ENCODE measurements at places on chromosomes 16 and 17.
A peak's percentile ranks its signal among the peaks of the same experiment; 100 is the strongest.

DNA sequence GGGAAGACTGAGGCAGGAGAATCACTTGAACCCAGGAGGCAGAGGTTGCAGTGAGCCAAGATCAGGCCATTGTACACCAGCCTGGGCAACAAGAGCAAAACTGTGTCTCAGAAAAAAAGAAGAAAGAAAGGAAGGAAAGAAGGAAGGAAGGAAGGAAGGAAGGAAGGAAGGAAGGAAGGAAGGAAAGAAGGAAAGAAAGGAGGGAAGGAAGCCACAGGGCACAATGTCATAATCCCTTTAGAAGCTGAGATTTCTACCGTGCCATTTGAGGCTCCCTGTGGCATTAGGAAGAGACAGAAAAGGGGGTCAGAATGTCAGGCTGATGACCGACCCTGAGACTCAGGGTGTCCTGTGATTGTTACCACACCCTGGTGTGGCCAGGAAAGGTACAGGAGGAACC lies 6.6 kb downstream of the GNGT2 start:
- DNase-seq: no peak

- no peak for DNase-seq
Observed at GRCh38 chr16:8885674-8886592, 3.8 kb downstream of the LITAFD start.

DNA sequence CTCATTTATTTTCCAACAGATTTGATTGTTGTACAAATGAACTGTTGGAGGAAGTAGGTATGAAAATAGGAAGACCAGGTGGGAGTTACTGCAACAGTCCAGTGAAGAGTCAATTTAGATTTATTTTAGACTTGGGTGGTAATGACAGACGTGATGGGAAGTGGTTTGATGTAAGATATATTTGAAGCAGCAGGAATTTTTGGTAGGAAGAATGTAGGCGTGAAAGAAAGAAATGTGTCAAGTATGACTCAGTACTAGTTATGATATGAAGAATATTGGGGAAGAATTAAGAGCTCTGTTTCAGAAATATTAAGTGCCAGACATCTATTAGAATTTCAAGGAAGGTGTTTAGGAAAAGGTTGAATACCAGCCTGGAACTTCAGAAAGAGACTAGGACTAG lies 247.9 kb upstream of the AXIN2 start:
- no peak for DNase-seq

- DNase-seq: no peak
Observed at GRCh38 chr16:31409433-31409832, 16.3 kb downstream of the ITGAD start.

DNA sequence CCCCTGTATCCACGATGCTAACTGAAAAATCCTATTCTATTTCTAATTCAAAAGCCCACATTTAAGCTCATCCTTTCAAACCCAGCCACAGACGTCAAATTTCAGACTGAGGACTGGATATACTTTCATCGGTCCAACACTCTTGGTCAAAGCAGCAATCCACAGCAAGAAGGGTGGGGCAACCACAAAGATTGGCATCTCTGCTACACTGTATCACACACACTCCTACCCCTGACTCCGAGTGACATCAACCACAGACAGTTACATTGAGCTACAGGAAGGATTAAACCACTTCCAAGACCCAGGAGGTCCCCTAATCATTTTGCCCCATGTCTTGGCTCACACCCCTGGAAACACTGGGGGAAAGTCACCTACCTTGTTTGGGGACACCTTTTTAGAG lies 61.3 kb downstream of the GRIN2A start:
- no peak for DNase-seq

DNA sequence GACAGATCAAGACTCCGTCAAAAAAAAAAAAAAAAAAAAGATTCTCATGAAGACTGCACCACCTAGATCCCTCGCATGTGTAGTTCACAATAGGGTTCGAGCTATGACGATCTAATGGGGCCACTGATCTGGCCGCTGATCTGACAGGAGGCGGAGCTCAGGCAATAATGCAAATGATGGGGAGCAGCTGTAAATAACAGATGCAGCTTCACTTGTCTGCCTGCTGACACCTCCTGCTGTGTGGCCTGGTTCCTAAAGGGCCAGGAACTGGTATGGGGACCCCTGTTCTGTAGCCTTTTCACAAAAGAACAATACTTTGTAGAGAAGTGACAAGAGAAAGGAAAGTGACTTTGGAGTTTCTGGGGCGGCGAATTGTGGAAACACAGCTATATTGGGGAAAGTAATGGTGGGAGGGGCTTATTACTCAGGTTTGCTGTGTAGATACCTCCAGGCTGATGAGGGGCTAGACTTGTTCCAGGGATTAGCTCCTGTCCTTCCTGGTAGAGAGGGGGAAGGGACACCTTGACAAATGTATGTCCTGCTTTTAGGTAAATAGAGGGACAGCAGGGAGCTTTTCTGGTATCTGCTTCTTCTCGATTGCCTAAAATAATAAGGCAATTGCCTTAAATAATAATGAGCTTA lies 57.1 kb downstream of the HAPSTR1 start:
- no peak for DNase-seq

DNA sequence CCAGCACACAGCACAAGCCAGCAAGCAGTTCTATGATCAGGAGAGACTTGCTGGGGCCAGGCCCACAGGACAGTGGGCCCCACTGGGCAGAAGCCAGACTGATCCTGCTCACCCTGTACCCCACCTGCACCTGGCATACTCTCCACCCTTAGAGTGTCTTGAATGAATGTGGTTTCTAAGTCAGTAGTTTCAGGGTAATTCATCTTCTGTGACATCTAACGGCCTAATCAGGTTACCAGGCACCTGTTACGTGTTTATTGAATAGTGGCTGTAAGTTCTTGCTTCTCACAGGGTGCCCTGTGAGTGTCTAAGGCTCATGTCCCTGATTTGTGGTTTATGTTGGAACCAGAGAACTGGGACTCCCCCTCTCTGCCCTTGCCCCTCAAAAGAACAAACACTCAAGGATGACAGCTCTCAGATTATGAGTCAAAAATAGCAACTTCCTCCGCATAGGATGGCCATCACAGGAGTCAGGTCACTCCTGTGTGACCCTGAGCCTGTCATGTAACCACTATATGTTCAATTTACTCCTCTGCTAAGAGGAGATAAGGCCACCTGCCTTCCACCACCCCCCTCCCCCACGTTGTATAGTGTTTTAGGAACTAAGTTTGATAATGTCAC lies 7.0 kb upstream of the OR2C1 start:
- DNase-seq: no peak

DNA sequence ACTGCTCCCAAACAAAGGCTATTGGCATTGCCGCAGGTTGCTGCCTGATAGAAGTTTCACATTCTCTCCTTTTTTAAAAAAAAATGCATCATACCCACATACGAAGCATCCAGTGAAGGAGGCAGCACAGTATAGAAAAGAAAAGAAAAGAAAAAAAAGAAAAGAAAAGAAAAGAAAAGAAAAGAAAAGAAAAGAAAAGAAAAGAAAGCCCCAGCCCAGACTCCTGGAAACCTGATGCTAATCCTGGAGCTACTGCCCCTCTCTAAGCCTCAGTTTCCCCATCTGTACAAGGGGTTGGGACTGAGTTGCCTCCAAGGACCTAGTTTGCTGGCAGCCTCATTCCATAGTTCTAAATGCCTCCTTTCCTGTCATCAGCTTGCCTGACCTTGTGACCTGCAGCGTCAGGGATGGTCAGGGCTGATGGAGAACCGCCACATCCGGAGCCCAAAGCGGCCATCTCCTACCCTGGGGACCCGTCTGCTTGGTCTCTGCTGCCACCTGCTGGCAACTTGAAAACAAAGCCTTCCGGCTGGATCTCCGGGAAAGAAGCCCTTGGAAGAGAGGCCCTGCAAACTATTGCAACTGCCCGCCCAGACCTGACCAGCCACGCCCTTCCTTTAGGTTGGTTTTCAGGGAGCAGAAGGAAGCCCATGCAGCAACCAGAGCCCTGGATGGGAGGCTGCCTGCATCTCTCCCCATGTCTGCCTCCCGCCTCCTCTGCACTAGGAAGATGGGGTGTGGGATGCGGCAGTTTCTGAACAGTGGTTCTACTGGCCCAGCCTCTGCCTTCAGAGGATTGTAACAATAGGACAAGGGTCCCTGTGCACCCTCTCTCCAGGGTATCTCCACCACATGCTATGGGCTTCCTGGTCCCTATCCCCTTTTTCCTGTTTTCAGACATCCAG lies 13.0 kb downstream of the AIPL1 start:
- peak; percentile 26 for DNase-seq

DNA sequence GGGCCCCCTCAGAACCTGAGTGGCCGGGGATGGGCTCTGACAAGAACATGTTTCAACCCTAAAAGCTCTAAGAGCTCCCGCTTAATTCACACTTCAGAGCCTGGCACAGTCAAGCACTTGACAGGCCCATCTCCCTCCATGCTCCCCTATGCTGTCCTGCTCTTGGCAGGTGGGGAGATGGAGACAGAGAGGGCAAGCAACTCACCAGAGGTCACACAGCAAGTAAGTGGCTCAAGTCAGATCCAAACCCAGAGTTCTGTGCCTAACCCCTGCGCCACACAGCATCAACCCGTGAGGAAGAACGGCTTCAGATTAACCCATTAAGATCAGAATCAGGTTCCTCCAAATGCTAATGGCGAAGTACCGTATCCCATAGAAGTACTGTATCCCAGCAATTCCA lies 36.4 kb downstream of the NECAB2 start:
- no peak for DNase-seq

- DNase-seq: no peak
Observed at GRCh38 chr17:49455272-49455861, 39.7 kb upstream of the NGFR start.

DNA sequence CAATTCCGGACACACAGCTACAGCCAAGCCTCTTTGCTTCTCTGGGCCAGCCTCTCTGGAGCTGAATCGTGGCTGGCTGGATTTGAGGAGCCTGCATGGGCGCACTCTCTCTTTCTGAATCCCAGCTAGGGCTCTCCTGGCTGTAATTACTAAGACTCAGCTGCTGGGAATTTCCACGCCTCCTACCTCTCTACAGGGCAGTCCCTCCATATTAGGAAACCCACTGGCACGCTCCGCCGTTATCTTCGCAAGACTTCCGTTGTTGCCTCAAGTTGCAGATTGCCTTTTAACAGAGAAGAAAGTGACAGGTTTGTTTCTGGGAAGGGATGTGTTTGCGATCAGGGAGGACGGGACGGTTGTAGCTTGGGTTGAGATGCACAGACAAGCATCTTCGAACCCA lies 188.4 kb upstream of the NLRP1 start:
- DNase-seq: no peak

DNA sequence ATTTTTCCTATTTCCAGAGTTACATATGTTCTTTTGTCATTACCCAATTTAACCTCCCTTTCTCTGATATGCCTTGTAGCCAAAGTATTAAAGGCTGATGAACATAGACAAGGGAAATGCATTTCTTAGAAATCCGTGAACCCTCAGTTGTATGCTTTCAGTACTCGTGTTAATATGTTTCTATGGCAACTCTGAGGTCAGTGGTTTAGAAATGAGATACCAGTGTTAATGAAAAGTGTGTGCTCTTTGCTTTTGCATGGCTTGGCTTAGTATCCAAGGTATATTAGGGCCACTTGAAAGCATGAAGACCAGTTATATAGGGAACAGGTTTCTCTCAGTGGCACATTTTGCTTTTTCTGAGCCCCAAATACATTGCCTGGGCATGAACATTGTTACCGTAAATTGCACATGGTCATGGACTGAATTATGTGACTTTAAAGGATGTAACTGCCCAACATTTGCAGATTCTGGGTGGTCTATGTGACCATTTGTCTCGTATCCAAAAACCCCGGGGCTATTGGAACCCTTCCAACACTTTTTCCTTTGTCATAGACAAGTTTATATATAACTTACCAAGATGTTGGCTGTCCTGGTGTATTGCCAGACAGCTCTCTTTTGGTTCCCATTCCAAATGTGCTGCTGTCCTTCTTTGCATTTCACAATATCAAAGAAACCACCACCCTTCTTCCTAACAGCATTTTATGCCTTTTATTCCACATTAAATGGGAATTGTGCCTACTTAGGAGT lies 17.5 kb downstream of the ABHD15 start:
- DNase-seq: no peak

GRCh38 chr16:85048921-85049562 lies 21.4 kb downstream of the KIAA0513 start:
- no peak for DNase-seq

DNA sequence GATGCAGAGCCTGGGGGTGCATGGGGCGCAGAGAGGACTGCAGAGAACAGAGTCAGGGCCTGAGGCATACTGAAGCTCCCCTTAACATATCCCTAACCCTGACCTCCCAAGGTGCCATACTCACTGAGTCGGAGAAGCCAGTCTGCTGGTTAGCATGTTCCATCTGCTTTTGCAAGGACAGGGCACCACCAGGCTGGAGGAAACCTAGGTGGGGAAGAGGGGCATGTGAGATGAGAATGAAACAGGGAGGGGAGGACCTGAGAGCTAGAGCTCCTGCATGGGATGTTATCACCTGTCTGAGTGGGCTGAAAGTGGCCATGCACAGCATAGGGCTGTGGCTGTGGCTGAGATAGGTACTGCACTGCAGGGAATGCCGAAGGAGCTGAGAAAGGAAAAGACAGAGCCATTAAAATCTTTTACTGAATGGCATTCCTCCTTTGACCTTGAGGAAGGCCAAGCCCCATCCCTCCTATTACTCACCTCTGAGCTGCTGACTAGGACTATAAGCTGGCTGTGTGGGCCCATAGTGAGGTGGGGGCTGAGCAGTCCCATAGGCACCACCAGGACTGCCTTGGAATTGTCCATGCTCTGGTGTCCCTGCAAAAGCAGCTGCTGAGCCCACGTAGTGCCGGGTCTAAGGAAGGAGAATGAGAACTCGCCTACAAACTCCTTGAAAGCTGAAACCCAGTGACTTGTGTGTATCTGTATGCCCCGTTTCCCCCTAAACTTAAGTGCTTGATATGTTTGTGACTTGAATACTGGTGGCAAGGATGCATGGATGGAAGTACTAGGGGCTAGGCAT lies 1.9 kb downstream of the GPS2 start:
- no peak for DNase-seq

- no peak for DNase-seq
Observed at GRCh38 chr17:56826611-56827414, 6.9 kb downstream of the C17orf67 start.

DNA sequence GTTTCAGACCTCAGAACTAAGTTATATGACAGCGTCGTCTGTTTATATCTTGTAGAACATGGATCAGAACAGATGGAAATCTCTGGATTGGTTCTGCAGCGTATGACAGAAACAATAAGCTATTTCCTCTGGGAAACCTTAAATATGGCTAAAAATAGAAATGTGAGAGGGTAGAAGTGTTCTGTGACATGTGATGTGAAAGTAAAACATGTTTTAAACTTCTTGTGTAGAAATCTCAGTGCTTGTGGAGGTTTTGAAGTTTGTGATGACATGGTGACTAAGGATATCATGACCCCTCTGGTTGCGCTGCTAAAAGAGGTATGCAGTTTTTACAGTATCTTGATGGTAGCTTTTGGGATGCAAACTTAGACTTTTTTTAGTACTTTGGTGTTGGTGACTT lies 2.8 kb downstream of the HEATR3 start:
- DNase-seq: no peak

- no peak for DNase-seq
Observed at GRCh38 chr16:85192238-85193114, 80.2 kb upstream of the CIBAR2 start.

DNA sequence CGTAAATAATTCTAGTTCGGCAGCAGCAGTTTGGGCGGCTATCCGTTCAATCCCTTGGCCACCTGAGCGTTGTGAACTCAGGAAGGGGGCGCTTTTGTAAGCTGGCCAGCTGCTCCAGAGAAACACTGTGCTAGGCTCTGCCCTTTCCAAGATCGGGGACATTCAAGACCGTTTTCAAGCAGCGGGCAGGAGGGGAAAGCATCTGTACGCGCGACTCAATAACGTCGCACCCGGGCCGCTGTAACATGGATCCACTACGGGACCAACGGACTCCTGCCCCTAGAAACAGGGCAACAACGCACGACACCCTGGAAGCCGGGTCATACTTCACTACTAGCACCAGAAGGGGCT lies 463 bp downstream of the TOP2A start:
- no peak for DNase-seq
